ENCODE measurements at places on chromosomes 7 and 10. TPM values are rescaled to one million over a fixed set of nuclear protein-coding genes. Genes with fewer than 3 reads are reported as not detected.

GRCh38 chr10:30359373-30360206, 10.5 kb upstream of the MTPAP start:
- no peak for DNase-seq

GRCh38 chr10:60315311-60315710, 74.4 kb downstream of the ANK3 start:
- DNase-seq, result no peak

GRCh38 chr7:2019711-2020511, 212.8 kb downstream of the MAD1L1 start:
- DNase-seq, result no peak

DNA sequence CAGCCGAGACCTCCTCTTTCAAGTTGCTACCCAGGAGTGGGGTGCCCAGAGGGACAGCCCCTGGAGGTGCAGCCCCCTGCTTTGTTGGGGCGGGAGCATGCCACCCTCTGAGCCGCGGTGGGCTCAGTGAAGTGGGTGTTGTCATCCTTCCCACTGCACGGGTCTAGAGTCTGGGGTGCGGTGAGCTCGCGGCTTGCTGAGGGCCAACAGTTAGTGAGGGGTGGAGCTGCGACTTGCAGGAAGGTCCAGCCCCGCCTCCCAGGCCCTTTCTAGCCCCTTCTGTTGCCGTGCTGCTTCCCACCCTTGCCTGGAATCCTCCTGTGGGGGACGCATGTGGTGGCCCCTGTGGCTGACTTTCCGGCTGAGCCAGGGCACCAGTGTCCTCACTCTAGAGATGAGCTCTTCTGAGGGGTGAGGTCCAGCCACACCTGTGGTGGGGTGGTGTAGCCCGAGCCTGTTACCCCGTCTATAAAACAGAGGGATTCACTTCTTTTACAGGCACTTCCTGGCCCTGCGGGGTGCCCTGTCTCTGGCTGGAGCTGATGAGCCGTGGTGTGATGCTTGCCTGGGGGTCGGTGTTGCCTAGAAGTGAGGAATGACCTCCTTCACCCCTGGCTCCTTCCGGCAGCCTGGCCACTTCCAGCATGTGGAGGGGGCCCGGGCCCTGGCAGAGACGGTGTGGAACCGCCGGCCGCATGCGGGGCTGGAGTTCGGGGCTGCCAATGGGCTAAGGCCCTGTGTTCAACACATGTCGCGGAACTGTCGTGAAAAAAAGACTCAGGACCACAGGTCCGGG, 127.9 kb downstream of the FAM53B start:
- no peak for DNase-seq

DNA sequence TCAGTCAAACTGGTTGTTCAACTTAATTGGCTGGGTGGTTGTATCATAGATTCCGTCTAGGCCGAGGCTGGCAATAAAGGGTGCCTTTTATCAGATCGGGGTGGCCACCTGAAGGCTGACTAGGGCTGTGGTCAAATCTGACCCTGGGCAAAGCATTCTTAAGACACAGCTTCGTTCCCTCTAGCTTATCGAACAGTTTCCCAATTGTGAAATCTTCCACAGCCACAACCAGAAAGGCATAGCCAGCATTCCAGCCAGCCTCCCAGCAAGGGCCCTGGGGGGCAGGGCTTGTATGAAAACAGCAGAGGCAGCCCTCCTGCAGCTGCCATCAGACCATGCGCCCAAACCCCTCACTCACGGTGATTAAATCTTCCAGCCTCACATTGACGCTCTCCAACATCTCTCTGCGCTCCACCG, 42.5 kb upstream of the TMEM213 start:
- DNase-seq, result no peak

GRCh38 chr7:24898691-24899090, 81.3 kb downstream of the OSBPL3 start:
- DNase-seq, result no peak

GRCh38 chr7:94943134-94943533, 35.7 kb downstream of the PPP1R9A start:
- DNase-seq, result no peak

DNA sequence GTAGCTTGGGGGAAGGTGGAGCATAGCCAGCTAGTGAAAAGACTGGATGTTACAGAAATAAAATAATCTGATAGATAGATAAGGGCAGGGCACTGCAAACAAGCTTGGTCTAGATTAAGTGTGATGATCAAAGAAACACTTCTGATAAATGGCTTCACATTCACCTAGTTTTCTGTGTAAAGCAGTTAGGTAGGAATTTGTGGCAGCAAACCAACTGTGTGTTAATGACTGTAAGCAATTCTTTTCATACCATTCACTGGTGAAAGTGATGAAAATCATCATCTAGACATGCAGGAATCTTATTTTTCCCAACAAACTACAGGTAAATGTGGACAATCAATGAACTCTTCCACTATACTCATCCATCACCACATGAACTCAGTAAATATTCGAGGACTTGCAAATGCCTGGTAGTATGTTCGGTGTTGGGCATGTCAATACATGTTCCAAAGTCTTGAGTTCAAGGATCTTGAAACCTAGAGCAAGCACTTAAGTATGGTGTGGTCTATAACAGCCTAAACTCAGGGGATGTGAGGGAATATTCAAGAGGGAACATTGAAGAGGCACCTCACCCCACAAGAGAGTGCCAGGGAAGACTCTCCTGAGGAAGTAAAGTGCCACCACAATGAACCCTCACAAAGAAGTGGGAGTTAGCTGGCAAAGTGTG, 20.5 kb downstream of the PON3 start:
- no peak for DNase-seq

DNA sequence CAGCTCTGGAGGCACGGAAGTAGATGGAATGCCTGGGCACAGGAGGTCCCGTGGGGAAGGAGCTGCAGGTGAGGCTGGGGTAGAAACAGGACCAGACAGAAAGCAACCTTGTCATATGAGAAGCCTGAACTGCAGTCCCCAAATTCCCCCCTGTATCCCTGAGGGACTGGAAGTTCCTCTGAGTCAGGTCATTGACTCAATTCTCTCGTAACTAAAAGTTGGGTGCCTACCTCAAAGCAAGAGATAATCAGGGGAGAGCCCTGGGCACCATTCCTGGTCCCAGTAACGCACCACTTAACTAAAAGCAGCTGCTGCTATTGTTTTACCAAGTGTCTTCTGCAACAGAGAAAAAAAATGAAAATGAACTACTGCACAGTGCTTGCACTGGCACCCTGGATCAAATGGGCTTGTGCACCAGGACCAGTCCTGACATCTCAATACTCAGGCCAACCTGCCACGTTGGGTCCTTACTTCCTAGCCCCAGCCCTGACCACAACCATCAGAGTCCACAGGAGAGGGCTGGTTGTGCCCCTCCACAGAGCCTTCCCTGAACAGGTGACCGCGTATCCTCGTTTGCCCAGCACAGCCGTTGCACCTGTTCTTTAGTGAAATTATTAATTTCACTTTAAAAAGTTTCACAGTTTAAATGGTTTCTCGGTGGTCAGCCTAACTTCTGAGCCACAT, 79.3 kb downstream of the GRID1 start:
- no peak for DNase-seq

- DNase-seq, result no peak
Observed at GRCh38 chr10:124386186-124387077, 32.3 kb downstream of the OAT start.

- no peak for DNase-seq
Observed at GRCh38 chr10:22906767-22907166, 21.1 kb upstream of the ARMC3 start.

- DNase-seq, result no peak
Observed at GRCh38 chr10:8049865-8050555, 4.5 kb upstream of the GATA3 start.

- DNase-seq, result peak; percentile 35
Observed at GRCh38 chr7:111264111-111264868, 173.4 kb downstream of the LRRN3 start.

GRCh38 chr7:83643012-83643411, 5.9 kb downstream of the SEMA3E start:
- no peak for DNase-seq

DNA sequence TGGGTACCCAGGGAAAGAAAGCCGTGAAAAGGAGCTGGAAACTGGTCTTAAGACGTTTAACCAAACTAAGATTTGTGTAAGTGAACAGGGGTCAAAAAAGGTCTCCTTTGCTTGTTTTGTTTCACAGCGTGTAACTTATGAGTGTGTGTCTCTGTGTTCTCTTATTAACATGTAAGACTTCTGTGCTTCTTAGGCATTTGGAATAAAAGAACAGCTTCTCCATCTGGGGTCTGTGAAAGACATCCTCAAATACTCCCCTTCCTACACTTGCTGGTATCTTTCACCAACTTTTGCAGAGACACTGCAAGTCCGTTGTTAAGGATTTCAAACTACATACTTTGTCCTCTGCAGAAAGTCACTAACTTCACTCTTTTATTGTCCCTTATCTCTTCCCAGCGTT, 615 bp upstream of the NEUROD6 start:
- no peak for DNase-seq

DNA sequence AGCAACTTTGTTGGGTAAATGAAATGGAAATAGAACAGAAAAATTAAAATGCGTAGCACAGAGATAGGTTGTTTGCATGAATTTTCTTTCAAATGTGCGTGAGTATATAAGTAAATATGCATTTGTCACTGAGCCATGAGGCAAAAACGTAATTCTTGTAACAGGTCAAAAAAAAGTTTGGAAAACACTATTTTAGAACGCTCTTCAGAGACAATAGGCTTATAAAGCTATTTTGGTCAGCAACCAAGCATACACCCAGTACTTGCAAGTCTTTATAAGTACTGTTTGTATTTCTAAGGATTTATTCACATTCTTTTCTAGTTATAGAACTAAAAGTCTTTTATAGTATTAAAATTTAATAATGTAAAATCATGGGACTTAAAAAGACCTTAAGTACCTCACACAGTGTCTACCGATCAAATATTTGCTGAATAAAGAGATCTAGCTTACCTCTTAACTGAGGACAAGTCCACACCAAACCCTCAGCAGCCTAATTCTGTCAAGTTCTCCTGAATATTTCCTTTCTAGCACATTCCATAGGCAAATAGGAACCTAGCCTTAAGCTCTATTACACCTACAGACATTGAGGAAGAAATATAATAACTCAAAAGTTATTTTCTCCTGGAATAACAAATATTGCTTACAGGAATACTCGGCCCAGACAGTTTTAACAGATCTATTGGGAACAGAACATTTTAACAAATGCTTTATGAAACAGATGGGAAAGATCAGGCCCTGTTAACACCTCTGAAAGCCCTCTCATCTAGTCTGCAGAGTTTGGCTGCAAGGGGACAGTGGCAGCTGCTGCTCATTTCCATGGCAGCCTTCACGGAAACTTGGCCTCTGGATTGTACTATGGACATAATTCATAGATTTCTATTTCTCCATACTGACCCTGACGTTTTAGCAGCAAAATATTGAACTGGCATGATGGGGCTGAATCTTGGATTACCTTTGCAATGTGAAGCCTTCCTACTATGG, 8.8 kb downstream of the CRPPA start:
- DNase-seq, result no peak

- no peak for DNase-seq
Observed at GRCh38 chr7:36852017-36852416, 127.7 kb upstream of the AOAH start.

- no peak for DNase-seq
Observed at GRCh38 chr10:84924131-84924530, 595.7 kb downstream of the CCSER2 start.

GRCh38 chr7:20474249-20474648, 141.2 kb upstream of the ABCB5 start:
- DNase-seq, result no peak

DNA sequence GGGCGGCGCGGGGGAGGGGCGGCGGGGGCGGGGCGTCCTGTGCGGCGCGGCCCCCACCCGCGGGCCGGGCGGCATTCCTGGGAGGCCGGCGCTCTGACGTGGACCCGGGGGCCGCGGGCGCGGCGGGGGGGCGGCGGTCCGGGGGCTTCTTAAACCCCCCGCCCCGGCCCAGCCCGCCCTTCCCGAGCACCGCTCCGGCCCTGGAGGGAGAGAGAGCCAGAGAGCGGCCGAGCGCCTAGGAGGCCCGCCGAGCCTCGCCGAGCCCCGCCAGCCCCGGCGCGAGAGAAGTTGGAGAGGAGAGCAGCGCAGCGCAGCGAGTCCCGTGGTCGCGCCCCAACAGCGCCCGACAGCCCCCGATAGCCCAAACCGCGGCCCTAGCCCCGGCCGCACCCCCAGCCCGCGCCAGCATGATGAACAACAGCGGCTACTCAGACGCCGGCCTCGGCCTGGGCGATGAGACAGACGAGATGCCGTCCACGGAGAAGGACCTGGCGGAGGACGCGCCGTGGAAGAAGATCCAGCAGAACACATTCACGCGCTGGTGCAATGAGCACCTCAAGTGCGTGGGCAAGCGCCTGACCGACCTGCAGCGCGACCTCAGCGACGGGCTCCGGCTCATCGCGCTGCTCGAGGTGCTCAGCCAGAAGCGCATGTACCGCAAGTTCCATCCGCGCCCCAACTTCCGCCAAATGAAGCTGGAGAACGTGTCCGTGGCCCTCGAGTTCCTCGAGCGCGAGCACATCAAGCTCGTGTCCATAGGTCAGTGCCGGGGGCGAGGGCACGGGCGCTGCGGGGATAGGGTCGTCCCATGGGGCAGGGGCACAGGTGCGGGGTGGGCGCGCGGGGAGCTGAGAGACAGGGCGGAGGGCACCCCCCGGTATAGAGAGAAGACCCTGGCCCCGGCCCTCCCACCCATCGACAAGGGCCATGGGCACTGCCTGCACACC, at the start of gene FLNC:
TSS of gene FLNC (plus strand) at position 176 of the 947 bp plus-strand sequence. CDS start at position 408, 232 bp downstream.
- no peak for DNase-seq

DNA sequence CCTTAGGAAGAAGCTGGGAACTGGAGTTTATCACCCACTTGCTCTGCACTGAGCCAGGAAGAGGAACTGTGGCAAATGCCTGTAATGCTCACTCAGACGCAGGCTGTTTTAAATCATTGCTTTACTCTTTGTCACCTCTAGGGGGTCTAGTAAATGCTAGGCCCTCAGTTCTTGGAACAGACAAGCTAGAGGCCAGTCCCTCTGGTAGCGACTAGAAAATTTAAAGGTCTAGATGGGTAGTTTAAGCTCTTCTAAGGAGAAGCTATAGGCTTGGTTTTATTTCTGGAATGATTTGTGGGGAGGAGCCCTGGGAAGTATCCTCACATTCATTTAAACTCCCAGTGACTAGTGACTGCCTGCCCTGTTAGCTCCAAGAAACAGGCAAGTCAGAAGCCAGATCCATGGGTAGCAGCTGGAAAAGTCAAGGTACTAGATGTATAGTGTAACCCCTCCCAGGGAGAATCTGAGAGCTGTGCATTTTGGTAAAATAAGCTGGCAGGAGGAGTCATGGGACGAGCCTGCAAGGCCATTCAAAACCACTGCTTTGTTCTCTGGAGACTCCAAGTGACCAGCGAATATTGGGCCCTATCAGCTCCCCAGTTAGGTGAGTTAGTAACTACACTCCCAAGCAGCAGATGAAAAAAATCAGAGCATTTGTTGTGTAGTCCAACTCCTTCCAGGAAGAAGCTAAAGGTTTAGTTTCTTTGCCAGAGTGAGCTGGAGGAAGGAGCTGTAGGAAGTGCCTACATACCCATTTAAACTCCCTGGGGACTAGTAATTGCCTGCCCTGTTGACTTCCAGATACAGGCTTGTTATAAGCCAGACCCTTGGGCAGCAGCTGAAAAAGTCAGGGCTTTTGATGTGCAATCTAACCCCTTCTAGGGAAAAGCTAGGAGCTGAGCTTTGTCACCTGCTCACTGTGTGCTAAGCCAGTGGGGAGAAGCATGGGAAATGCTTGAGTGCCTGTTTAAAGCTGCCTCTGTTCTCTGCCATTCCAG, 68.9 kb downstream of the DYNC1I1 start:
- no peak for DNase-seq

Gene CALML3
- total RNA-seq, result 0.09 TPM

Gene PDZD7
- 5.9 TPM for total RNA-seq

Gene TAS2R41
- total RNA-seq, result not detected

Gene ZNF239
- 14.1 TPM for total RNA-seq

Gene HOXA6
- not detected for total RNA-seq

Gene ETV1
- total RNA-seq, result 44.5 TPM

Gene CRYGN
- not detected for total RNA-seq

Gene POLR2J2
- total RNA-seq, result 15.3 TPM

Gene ADAM22
- total RNA-seq, result 111 TPM

Gene MET
- 1.6 TPM for total RNA-seq

Gene DNAH11
- 6.9 TPM for total RNA-seq
